Amniotic stem cell (primary cell): ENCODE measurements at places on chromosomes 12 and 14.

DNA sequence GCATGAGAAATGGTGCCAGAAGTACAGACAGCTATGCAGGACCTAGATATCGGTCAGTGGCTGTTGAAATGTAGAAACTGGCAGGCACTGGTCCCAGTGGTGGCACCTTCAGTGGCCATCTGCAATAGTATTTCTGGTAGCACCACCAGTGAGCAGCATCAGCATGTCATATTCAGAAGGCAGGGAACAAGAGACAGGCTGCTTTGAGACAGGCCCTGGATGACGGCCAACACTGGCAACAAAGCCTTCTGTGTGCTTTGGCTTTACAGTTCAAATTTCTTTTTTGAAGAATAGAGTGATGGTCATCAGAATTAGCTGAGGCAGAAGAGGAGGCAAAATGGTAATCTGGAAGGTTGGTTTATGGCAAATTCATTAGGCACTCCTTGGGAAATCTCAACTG lies 273.4 kb upstream of the SLC16A7 start:
- no peak for DNase-seq

DNA sequence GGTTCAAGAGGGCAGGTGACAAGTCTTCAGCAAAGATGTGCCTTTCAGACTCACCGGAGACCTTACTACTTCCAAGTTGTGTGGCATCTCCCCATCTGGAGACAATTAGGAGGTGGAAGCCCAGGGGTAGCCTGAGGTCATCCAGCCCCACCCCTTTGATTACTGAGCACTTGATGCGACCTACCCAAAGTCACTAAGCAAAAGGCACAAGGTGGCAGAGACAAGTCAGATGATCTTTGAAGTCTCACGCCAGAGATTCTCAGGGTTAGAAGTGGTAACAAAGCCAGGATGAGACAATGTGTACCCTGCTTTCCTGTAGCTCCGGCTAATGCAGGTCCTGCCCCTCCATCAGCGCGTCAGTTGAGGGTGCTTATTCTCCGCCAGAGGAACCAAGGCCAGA lies 1.4 kb upstream of the FOXN3 start:
- no peak for DNase-seq

DNA sequence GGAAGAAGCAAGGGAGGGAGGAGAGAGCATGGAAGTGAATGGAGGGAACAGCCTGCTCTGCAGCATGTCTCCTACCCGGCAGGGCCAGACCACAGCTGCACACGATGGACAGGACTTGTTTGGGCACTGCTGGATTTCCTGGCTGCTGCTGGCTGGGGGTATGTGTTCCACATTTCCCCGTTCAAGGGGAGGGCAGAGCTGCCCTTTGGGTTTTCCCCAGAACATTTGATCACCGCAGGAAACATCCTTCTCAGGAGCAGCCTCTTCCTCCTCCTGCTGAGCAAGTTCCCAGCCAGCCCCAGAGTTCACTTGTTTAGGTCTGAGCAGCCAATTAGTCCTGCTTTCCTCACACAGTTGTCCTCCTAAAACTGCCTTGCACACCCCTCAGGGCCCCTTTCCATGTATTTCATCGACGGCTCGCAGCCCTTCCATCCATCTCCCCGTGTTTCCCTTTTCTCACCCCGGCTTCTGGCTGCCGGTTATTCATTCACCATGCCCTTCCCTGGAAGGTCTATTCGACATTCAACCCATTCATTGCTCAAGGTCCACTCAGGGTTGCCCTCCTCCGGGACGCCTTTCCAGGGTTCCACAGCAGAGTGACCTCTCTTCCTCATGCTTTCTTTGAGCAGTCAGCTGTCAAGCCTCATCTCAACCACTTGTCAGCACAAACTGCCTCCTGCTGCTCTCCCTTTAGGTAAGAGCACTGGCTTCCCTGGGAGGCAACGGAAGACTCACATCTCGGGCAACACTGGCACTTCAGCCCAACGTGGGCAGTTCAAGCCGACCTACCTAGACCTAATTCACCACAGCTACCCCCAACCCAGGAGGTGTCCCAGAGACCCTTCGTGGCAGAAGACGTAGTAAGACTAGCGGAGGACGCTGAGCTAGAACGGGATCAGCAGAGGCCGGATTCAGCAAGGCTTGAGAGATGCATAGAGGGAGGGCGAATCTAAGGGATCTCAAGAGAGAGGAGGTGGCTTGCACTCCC lies 20.1 kb upstream of the ANO2 start:
- no peak for DNase-seq

GRCh38 chr12:113277511-113277910 lies 56.2 kb downstream of the TPCN1 start:
- no peak for DNase-seq
